Fibroblast of skin of right biceps (primary cell): ENCODE measurements at places on chromosomes 11 and 22.

GRCh38 chr11:76798671-76799065, 15.5 kb downstream of the TSKU start:
- DNase-seq, result no peak

GRCh38 chr22:22552630-22553029, 6.4 kb downstream of the PRAME start:
- DNase-seq, result no peak

GRCh38 chr11:76903325-76903724, 42.6 kb downstream of the ACER3 start:
- DNase-seq, result no peak

- DNase-seq, result no peak
Measured at GRCh38 chr22:35326854-35327562, 27.3 kb downstream of the TOM1 start.

DNA sequence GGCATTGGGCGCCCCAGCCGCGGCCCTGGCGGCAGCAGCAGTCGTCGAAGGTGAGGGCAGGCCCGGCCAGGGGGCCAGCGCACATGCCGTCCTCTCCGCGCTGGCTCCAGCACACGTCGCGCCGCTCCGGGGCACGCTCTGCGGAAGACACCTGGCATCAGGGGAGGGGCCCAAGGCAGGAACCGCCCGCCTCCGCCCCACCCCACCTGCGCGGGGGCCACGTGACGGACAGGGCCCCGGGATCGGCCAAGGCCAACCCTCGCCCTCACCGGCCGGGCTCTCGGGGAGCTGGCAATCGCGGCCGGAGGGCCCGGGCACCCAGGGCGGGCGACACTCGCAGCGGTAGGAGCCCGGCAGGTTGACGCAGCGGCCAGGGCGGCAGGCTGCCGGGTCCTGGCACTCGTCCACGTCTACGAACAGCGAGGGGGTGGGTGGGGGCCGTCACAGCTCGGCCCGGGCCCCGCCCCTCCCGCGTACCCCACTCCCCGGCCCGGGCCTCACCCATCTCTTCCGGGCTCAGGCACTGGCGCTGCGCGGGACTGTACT, 14.9 kb downstream of the SCYL1 start:
- no peak for DNase-seq

DNA sequence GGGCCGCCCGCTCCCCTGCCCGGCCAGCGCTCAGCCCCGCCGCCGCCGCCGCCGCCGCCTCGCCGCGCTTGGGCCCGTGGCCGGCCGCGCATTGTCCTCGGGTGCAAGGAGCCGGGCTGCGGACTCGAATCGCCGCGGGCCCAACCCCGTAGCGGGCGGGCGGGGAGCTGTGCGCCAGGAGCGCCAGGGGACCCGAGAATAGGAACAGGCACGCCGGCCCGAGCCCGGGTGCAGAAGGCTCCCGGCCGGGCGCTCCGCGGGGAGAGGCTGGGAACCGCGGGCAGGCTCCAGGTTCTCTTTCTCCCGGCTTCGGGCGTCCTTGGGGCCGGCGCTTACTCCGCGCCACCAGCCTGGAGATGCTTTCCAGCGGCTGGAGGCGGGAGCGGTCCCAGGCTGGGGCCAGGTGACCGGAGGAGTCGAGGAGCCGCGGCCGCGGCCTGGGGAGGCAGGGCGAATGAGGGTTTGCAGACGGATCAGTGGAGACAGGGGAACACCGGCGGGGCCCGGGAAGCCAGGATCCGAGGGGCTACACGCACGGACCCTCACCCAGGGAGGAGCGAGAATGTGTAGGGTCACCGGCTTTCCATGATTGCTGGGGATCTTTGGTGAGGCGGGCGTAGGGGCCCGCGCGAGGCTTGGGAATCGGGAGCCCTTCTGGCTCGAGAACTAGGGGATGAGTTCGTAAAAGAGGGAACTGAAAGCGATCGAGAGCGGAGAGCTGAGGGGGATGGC, 726 bp downstream of the PKNOX2 start:
- peak; percentile 10 for DNase-seq

DNA sequence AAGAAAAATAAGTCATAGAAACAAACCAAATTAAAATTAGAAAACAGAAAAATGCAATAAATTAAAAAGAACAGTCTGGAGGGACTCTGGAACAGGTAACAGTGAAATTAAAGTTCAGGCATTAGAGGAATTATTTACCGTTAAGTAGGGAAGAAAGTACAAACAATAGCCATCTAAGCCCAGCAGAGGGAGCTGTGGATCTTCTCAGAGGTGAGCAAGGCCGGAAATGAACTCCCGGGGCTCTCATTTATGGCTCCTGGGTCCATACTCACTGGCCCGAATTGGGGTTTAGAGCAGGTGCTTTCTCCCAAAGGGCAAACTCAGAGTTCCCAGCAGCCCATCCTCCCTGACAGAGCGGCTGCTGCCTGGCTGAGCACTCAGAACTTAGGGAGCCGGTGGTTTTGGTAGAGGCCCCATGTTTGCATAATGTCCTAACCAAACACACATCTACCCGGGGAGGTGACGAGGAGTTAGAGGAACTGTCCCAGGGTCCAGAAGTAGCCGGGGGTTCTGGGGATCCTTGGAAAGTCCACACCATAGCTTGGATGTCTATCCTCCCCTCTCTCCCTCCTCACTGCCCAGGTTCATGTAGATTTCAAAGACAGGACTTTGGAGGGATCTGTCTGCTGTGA, 87.8 kb upstream of the VPREB1 start:
- DNase-seq, result peak; percentile 62

DNA sequence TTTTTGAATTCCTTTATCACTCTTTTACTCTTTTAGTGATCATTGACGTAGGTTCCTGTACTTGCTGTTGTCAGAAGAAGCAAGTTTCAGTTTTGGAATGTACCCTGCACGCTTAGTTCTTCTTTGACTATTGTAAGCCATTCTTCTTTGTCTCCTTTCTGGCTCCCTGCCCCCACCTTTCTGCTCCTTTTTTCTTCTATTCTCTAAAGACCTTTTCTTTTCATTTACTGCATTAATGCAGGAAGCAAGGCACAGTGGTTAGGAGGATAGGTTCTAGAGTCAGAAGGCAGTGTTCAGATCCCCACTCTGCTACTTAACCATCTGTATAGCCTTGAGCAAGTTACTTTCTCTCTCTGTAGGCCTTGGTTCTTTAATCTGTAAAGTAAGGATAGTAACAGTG, 33.7 kb upstream of the RAG2 start:
- no peak for DNase-seq

DNA sequence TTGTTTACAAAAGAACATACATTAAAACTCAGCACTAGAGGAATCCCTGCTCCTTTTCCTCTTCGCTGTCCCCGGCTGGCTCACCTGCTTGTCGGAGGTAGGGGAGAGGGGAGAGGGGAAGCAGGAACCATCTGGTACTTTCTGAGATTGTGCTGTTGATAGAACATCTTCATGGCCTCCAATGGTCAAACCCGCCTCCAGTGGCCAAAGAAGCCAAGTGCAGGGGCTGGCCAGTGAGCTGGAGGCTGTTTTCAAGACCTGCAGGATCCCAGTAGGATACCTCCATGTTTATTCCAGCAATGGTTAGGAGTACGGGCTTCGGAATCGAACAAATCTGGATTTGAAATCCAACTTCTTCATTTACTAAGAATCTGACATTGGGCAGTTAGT, 92.6 kb downstream of the PKNOX2 start:
- no peak for DNase-seq

DNA sequence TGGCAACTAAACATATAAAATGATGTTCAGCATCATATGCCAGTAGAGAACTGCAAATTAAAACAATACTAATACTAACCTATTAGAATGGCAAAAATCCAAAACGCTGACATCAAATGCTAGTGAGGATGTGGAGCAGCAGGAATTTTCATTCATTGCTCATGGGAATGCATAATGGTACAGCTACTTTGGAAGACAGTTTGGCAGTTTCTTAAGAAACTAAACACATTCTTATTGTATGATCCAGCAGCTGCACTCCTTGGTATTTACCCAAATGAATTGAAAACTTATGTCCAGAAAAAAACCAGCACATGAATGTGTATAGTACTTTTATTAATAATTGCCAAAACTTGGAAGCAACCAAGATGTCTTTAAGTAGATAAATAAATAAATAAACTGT, 258.0 kb downstream of the TENM4 start:
- DNase-seq, result peak; percentile 96

GRCh38 chr11:10155793-10156490, 138.1 kb downstream of the SBF2 start:
- no peak for DNase-seq

GRCh38 chr11:61075891-61076290, 26.4 kb upstream of the CD5 start:
- DNase-seq, result peak; percentile 43

DNA sequence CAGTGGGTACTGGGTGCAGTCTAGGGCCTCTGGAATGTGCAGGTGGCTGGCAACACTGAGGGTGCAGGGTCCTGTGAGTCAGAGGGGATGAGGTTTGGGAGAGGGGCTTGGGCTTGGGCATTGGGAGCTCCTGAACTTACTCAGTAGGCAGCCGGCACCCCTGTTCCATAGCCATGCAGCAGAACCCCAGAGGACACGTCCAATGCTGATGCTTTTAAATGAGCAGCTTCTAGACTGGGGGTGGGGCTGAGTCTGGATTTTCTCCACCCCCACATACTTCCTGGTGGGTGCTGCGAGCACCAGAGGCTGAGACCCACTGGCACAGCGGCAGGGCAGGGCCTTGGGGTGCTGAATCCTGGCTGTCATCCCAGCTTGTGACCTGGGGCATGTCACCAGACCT, 71.4 kb downstream of the ARHGAP8 start:
- no peak for DNase-seq

DNA sequence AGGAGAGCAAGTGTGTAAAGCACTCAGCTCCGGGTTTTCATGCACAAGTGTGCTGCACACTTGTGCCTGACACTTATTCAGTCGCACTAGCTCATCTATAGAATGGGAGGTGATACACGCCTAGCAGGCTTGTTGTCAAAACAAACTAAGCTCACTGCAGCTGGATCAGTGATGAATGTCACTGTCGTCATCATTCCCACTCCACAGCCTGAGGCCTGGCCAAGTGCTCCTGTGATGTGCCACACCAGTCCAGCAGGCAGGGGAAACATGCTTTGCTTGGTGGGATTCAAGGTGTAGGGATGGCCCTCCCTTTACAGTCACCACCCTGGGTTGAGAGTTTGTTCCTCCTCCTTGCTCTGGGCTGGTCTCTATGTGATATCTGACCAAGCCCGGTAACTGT, 6.8 kb downstream of the MPST start:
- no peak for DNase-seq
